ENCODE measurements at places on chromosomes 2 and 18. TPM values are rescaled to one million over a fixed set of nuclear protein-coding genes. Genes with fewer than 3 reads are reported as not detected.

The ACADL gene
- not detected for total RNA-seq

DNA sequence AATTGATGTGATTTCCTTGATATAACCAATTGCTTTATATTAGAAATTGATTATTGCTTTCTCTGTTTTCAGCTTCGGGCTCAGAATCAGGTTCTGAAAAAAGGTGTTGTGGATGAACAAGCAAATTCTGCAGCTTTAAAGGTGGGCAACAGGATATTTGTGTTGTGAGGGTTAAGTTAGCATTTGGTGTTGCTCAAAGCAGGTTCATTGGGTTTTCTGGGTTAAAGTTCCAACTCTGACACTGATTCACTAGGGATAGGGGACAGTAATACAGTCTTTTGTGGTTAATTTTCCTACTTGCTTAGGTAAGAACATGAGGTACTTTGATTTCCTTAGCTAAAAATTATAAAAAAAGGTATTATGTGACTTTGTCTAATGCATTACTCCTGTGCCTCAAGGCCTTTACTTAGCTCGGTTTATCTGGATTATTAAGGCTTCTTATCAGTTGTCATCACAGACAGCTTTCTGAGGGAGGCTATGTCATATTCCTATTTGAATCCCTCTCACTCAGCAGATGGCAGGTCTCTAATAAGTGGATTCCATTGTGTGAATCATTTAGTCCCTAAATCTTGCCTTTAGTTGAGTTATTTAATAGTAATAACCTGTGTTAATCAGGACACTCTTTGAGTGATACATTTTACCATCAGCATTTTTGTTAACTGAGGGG is 78.9 kb upstream of the STON1 start:
- no peak for DNase-seq

GRCh38 chr2:113716291-113716690 is 40.2 kb downstream of the SLC35F5 start:
- DNase-seq, result no peak

The NEURL3 gene
- 0.27 TPM for total RNA-seq

- DNase-seq, result no peak
Measured at GRCh38 chr2:172829229-172829628, 93.6 kb downstream of the RAPGEF4 start.

DNA sequence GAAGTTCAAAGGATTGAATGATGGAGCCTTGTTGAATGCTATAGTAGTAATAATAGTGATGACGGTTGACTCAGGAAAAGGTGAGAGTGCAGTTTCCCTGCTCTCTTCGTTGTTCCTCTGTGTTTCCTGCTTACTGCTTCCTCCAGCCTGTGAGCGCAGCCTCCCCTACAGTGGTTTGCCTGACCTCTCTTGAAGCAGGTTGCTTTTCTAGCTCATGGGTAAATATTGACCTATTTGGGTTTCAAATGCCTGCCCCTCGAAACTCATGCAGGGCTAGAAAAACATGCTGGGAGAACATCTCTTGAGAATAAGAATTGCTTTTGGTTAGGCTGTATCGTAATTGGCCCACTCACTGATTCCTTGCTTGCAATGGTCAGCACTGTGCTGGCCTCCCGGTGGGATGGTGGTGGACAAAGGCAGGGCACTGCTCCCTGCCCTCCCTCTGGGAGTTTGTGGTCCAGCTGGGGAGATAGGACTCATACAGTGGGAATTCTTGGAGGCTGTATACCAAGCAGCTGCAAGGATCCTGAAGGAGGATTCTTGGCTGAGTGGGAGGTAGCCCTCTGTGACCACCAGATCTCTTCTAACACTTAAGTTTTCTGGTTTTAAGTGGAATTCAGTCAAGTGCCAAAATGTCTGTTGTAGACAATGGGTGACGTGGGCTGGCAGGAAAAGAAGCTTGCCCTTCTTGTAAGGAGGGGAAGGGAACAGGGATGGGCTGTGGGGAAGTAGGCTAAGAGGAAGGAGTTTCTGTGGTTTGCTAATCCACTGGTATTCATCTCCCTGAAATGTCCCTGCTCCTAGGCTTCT is 5.4 kb upstream of the RNF181 start:
- DNase-seq, result no peak

- no peak for DNase-seq
Measured at GRCh38 chr2:190432567-190433231, 24.5 kb downstream of the MFSD6 start.

The VWC2L gene
- total RNA-seq, result under 0.01 TPM

GRCh38 chr2:134835471-134835870 is 2.9 kb upstream of the ACMSD start:
- DNase-seq, result no peak

- DNase-seq, result no peak
Measured at GRCh38 chr2:14621114-14621513, 11.4 kb upstream of the LRATD1 start.
